ENCODE measurements at places on chromosomes 2 and 18.

GRCh38 chr2:180205621-180206235 is 198.6 kb upstream of the CWC22 start:
- no peak for DNase-seq

DNA sequence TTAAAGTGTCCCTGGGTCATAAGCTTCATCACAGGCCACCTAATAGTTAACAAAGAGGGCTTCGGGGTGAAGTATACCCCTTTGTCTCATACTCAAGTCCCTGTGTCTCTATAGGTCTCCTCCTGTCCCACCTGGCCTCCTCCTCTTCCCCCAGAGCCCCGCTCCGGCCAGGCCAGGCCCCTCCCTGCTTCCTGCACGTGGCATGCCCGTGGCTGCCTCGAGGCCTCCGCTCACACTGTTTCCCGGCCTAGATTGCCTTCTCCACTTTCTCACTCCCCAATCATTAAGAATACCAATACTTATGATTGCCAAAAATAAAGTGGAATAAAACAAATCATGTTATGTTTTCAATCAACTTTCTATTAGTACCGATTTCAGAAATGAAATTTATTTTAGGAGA is 18.8 kb downstream of the SMYD1 start:
- no peak for DNase-seq

- DNase-seq = peak; percentile 46
Observed at GRCh38 chr2:151260573-151261230, 961 bp downstream of the RBM43 start.

DNA sequence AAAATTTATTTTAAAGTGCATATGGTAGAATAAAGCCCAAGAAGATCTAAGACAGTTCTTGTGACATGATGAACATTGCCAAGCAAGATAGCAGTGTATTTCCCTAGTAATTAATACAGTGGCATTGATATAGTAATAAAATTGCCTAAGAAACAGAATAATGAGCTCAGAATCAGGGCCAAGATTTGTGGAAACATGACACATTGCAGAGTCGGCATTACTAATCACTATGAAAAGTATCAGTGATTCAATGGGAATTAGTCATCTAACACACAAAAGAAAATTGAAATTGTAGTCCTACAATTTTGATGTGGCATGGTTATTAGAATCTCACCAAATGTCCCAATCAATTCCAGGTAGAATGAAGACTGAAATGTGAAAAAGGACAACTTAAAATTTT is 243.0 kb upstream of the CYRIA start:
- peak; percentile 3 for DNase-seq

- DNase-seq = peak; percentile 64
Observed at GRCh38 chr2:183995632-183996031, 602.7 kb upstream of the ZNF804A start.

DNA sequence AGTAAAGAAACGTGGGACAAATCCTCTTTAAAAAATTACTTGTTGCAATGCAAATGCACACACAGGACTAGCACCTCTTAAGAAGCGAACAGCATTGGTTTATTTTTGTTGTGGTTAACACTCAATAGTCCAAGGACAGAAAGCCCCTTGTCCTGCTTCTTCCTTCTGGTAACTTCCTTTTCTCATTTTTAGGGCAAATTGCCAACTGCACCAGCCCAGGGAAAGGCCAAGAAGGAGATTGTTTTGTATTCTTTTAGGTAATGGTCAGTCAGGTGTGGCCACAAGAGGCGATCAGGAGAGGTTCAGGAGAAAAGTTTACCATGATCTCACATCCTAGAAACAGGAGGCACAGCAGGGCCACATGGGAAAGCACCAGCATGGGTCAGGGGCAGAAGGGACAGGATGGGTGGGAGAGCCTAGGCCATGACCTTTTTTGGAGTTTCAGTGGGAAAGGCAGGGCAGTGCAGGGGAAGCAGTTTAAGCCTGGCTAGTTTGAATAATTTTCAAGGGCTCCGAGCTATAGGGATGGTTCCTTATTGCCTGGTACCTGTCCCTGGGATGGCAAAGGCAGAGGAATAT is 73.0 kb downstream of the CHRNA1 start:
- DNase-seq = no peak

DNA sequence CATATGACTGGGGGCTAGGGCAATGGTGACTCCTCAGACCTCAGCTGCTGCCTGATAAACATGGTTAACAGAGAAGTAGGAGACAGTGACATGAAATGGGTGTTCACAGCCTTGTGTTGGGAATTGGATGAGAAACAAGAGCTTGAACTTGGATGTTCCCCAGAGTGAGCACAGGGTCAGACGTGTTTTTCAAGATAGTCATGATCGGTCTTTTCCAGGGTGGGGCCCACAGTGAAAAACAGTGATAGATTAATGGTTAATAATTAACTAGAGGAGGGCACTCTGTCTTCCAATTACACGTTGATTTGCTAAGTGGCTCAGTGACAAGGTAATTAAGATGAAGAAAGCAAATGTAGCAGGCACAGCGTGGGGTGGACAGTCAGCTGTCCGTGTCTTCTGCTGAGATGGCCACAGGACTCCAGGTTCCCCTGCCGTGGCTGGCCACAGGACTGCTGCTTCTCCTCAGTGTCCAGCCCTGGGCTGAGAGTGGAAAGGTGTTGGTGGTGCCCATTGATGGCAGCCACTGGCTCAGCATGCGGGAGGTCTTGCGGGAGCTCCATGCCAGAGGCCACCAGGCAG is at the start of gene UGT1A3:
TSS of gene UGT1A3 (plus strand) at position 320 of the 579 bp plus-strand sequence. CDS start at position 405, 85 bp downstream.
- DNase-seq = no peak

DNA sequence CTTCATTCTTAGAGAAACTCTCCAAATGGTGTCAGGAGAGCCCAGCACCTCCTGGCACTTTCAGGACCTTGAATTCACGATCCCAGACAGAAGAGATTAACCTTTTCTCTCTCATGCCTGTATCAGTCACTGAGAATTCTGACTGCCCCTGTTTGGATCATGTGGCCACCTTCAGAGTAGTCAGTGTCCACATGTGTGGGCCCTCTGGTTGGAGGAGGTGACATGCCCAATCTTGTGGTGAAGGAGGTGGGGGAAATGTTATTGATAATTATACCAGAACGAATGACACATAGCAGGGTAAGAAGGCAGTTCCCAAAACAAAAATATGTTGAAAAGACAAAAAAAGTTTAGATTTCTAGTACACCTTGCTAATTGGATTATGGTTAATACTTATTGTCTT is 31.7 kb downstream of the UBXN4 start:
- DNase-seq = no peak

- no peak for DNase-seq
Observed at GRCh38 chr2:56918790-56919189, 735.0 kb downstream of the CCDC85A start.

GRCh38 chr2:157849591-157849990 is 26.5 kb downstream of the ACVR1 start:
- no peak for DNase-seq

DNA sequence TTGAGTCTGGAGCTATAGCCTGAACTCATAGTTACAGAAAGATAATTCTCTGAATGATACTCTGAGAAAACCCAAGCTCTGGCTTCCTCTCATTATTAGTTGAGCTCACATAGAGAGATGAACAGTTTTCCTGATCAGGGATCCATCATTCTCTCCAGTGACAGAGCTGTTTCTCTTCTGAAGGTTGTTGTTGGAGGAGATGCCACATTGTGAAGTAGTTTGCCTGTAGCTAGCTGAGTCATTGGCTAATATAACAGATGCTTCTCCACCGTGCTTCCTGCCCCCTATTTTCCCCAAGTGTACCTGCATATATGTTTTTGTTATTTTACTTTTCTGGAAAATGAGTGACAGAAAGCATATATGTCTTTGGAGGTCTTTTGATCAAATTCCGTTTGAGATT is 64.6 kb downstream of the OSBPL6 start:
- peak; percentile 49 for DNase-seq

DNA sequence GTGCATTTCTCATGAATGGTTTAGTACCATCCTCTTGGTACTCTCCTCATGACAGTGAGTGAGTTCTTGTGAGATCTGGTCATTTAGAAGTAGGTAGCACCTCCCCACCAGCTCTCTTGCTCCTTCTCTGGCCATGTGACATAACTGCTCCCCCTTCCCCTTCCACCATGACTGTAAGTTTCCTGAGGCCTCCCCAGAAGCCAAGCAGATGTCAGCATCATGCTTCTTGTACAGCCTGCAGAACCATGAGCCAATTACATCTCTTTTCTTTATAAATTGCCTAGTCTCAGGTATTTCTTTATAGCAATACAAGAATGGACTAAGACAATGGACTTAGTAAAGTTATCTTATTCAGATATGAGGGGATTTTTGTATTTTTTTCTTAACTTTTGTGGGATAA is 43.0 kb downstream of the FTCDNL1 start:
- no peak for DNase-seq

DNA sequence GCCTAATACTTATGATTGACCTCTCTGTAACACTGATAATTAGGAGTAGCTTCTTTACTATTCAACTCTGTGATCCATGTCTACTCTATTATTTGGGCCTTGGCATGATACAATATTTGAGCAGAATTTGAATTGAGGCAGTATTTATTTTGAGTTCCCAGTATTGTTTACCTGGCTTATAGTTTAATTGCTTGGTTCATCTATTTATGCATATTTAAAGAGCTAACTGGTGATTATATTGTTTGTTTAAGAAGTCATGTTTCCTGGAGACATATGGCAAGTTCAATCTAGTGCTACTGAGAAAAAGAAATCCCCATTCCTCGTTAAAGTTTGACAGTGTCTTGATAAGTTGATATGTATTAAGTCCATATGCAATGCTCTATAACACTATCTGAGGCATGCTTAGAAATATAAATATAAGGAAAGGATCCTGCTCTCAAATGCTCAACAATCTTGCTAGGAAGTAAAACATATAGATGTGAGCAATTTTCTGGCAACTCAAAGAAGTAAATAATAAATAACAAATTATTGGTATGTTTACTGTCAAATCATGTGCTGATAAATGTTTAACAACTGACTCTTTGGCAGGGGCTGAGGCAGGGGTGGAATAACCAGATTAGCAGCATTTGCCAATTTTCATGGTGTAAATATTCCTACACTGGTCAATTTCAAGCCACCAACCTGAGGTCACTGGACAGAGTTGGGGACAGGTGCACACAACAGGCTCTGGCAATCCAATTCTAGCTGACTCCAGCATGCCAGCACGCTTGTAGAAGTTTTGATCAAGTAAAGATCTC is 430.2 kb upstream of the PIK3C3 start:
- DNase-seq = no peak

GRCh38 chr2:189548666-189549448 is 31.7 kb downstream of the SLC40A1 start:
- DNase-seq = no peak

DNA sequence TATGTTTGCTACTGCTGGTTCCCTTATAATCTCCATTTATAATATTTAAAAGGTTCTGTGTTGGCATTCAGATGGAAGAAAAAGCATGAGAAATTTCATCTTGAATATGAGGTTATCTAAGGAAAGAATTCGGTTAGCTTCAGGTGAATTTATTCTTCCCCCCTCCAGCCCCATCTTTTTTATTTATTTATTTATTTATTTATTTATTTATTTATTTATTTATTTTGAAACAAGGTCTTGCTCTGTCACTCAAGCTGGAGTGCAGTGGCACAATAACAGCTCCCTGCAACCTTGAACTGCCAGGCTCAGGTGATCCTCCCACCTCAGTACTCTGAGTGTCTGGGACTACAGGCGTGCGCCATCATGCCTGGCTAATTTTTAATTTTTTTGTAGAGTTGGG is 95.5 kb upstream of the VWC2L start:
- no peak for DNase-seq

DNA sequence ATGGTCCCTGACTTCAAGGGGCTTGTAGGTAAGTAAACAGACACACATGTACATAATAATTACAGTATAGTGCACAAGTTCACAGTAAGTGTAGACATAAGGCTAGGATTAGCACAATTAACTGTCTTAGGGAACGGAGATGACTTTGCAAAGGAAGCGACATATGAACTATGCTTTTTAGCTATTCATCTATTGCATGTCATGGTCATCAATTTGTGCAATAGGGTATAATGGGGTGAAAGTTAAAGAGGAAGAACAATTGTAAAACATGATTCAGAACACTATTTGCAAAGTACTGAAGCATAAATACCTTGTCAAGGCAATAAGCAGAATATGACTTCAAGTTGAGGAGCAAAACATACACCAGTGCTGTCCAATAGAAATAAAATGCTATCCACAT is 112.3 kb upstream of the SLC8A1 start:
- no peak for DNase-seq

- DNase-seq = no peak
Observed at GRCh38 chr2:240326246-240326645, 109.2 kb upstream of the GPC1 start.

- no peak for DNase-seq
Observed at GRCh38 chr2:50597206-50597605, 434.7 kb downstream of the NRXN1 start.

GRCh38 chr2:24493713-24494112 is 2.7 kb downstream of the NCOA1 start:
- no peak for DNase-seq
